ENCODE measurements at places on chromosomes 6 and 20.
A peak's percentile ranks its signal among the peaks of the same experiment; 100 is the strongest.

DNA sequence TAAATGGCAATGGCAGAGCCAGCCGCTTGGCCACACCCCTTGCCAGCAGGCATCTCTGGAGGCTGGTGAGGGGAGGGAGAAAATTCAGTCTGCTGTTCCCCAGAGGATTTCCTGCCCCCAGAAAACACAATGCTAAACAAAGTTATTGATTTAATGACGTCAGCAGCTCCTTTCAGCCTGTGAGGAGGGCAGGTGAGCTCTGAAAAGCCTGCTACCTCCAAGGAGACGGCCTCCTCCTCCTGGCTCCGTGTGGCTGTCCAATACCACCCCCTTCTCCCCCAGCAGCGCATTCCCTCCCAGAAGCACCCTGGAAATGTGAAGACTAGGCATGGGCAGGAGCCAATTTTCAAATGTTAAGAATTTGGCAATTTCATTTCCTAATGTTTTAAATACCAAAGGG is 393.1 kb downstream of the ZFAND3 start:
- peak; percentile 91 for DNase-seq

- no peak for DNase-seq
These were observed 36.1 kb downstream of the C6orf132 start for GRCh38 chr6:42106112-42107023.

DNA sequence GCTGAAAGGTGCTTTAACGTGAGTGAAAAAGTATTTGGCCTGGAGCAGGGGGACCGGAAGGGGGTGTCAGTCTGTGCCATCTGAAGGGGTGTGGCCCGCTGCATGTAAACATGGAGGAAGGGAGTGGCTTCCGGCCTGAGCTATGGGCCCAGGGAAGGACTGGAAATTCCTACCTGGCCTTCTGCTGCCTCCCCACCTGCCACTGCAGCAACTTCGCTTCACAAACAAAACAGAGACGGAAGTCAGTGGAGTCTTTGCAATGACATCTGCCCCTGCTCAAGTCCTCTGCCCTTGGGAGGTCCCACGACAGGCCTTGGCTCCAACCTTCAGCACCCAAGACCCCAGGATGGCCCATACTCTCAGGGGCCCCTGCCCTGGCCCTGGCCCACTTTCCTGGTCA is 28.1 kb upstream of the FOXP4 start:
- DNase-seq = peak; percentile 73

DNA sequence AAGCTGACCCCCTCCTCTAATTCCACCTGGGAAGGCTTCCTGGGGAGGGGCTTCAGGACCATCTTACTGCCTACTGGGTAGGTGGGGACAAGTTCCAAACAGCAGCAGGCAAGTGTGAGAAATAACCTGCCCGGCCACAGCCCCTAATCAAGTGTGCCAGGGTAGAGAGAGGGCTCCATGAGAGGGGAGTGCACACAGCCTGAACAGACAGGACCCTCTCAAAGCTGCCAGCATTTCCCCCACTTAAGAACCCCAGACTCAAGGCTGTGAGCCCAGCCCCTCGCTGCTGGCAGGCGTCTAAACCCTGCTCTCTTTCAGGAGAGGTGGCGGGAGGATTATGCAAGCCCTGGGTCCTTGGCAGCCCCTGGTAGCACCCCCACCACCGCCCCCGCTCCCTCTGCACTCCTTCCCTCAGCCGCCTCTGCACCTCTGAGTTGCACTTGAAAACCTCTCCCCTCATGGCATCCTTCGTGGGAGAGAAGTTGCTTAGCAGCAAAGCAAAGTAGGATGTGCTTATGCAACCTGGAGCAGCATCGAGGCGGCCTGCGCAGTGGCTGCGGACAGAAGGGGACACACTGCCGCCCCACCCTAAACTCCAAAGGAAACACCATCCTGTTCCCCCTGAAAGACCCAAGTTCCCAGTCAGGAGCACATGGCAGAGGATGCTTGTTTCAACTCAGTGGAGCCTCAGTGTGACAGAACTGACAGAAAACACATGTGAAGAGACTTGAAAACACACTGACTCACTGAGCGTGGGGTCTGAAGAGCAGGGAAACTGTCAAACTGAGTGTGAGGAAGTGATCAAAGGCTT is 10.5 kb downstream of the DDRGK1 start:
- DNase-seq = no peak

GRCh38 chr6:110399219-110400071 is 15.9 kb downstream of the DDO start:
- DNase-seq = no peak

- no peak for DNase-seq
These were observed 51.4 kb downstream of the ZBTB9 start for GRCh38 chr6:33505548-33506370.

- DNase-seq = no peak
These were observed 55.9 kb downstream of the CD164 start for GRCh38 chr6:109326351-109326750.

DNA sequence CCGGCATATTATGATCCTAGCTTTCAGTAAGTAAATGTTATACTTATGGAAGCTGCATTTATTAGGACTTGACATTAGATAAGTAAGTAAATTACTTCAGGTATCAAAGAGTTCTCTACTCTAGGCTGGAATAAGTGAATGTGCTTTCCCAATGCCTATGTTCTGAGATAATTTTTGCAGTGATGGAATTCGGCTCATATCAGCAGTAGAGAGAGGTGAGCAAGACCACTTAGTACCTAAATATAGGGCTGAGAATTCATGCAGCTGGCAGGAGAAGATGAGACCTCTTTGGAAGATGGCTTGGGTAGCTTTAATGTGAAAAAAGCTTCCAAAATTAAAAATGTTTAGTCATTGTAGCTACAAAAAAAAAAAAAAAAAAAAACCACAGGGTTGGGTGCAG is 13.3 kb upstream of the BEND3 start:
- DNase-seq = no peak

DNA sequence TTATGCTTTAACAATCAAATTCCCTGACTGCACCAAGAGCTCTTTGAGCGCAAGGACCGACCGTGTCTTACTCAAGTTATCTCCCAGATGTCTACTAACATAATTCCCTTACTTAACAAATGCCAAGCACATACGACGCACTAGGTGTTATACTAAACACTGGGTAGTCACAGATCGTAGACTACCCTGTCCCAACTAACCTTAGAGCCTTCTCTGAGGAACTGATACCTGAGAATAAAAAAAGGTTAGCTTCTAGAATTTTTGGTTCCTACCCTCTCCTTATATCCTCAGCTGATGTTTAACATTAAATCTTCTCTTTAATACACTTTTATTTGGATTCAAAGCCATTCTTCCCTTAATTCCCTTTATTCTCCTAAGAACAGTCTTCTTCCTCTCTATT is 38.5 kb downstream of the EPB41L2 start:
- DNase-seq = no peak

- DNase-seq = no peak
These were observed 50.5 kb upstream of the BMP6 start for GRCh38 chr6:7675353-7675945.

GRCh38 chr20:11170025-11170424 is 496.2 kb upstream of the JAG1 start:
- no peak for DNase-seq

DNA sequence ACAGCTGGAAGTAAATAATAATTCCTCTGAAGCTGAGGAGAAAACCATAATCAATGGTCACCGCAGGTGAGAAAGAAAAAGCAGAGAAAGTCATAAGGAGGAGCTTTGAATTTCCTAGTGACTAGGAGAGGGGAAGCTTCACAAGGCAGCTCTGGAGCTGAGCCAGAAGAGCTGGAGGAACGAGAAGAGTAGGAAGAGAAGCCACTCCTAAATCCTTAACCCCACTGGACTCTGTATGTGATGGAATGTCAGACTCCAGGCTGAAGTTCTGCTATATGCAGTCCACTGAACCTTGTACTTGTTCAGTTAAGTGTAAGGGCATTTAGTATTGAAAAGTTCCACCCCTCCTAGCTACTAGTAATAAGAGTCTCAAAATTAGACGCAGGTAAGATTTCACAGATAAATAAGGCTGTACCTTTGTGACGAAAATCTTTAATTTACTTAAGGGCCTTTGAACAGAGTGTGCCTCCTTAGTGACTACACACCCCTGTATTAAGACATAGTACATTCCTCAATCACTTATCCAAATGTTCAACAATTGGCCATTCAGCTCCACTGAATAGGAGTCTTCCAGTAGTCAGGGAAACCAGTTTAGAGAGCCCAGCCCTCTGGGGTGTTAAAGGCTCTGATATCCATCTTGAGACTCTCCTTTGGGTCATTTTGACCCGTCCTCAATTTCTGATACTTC is 71.4 kb upstream of the UFL1 start:
- DNase-seq = no peak

DNA sequence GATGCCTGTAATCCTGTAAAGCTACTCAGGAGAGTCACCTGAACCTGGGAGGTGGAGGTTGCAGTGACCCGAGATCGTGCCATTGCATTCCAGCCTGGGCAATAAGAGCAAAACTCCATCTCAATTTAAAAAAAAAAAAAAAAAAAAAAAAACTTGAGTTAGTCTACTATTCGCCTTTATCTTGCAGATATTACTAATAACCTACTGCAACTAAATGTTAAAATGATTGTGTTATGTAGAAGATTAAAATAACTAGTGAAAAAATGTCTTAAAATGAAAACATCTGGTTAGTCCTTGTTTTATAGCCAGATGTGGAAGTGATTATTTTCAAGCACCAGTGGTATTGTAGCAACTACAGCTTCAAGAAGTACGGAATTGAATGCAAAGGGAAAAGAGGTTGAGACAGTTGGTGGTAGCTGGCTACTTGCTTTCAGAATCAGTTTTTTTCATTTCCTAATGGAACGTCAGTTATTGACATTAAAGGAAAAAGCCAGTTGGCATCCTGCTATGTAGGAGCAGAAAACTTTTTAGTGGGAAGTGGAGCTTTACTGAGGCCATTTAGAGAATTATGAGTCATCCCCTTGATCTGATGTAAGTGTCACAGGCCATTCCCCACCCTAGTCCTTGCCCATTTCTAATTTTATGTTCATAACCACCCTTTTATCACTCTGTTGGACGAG is 43.8 kb upstream of the DYNLRB1 start:
- no peak for DNase-seq

DNA sequence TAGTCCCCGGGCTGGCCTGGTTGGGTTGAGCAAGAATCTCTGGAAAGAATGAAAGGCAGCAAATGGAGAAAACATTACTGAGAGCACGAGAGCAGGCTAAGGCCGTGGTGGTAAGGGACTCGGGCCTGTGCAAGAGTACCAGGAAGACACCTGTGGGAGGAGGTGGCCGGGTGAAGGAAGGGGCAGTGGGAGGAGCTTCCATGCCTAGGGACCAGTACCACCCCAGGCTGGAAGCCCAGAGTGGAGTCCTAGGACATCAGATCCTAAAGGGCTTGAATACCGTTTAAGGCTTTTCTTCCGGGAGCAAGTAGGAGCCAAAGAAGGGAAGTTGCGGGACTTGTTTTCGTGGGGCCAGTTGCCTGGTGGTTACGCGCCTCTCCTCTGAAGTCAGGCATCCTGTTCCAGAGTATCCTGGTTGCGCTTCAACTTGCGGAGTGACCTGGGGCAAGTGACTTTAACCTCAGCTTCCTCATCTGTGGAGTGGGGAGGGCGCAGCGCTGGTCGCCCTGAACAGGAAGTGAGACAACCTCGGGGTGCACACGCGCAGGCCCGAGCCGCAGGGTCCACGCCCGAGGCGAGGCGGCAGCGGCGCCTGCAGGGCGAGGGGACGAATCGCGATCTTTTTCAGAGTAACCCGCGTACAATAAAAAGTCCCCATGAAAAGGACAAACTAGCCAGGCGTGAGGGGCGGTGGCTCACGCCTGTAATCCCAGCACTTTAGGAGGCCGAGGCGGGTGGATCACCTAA is 1.1 kb upstream of the TPD52L2 start:
- DNase-seq = peak; percentile 77

DNA sequence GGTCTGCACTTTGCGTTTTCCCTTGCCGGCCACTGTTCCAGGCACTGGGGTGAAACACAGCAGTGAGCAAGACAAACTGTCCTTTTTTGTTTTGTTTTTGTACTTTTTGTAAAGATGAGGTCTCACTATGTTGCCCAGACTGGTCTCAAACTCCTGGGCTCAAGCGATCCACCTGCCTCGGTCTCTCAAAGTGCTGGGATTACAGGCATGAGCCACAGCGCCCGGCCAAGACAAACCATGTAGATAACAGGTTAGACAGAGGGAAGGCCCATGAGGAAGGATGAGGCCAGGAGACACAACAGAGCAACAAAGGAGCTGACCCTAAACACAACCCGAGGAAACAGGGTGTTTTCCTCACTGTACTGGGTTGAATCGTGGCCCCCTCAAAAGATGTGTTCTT is 165.4 kb downstream of the NFATC2 start:
- no peak for DNase-seq
